Neural crest cell (in vitro differentiated cells): ENCODE measurements at places on chromosomes 3 and 15. TPM values are rescaled to one million over a fixed set of nuclear protein-coding genes. Genes with fewer than 3 reads are reported as not detected.

DNA sequence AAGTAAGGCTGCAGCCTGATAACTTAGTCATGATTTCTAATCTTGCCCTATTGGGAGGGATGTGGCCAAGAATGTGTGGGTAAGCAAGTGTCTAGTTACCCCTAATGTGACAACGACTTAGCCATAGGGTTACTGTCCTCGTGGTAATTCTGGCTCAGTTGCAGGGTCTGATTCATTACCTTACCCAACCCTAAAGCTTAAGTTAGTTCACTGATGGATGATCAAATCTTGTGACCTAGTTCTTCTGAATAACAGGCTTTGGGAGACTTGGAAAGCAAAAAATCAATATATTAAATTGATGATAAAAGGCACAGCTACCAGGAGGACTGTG lies 1.6 kb upstream of the INTS14 start:
- DNase-seq = no peak

Gene PPP4R2
- 99.9 and 105 TPM in 2 replicates for total RNA-seq

DNA sequence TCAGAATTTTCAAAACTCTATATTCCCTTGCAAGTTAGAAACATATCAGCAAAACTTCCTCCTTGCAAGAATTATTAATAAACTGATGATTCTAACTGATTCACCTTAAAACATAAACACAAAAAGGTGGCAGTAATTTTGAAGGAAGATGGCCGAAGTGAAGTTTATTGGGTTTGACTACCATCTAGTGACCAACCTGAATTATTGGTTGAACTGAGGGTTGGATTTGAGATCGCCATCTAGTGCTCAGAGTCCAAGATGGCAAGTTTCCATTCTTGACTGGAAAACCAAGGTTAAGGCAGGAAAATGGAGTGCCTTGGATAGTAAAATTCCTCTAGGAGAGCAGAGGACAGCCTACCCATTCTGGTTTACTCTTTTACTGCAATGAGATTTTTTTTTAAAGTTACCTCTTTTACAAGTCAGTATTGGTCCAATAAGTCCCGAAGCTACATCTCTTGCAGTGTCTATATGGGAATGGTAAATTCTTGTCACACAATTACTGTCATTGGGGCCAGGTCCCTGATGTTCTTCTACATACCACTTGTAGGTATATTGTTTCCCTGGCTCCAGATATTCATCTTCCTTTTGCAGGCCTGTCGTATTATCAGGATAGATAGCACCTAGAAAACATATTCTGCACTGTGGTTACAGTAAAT lies 51.6 kb upstream of the CP start:
- DNase-seq = peak; percentile 29

- no peak for DNase-seq
Measured at GRCh38 chr3:185640308-185640707, 54.2 kb downstream of the SENP2 start.

DNA sequence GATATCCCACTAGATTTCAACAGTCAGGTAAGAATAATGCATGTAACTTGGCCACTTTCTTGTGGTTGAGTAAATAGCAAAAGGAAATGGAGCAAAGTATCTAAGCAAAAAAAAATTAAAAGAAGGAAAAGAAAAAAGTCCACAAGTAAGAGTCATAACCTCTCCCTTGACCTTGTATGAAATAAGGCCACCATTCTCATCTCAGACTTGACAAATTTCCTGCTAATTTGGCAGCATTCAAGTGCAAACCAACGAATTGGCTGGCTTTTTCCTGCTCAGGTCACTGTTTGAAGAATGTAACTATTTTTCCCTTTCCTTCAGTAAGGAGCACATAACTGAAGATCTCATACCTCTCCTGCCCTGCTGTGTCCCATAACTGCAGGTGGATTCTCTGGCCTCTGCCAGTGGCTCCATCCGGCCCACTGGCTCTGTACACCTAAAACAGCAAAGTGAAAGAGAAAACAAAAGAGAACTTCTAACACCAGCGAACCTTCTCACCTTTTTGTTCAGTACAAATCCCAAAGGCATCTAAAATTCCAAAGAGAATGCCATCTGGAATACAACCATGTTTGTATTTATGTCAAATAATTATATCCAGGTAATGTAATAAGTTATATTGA lies 33.4 kb upstream of the RSL24D1 start:
- DNase-seq = no peak

- DNase-seq = no peak
Measured at GRCh38 chr15:78358102-78358870, 18.1 kb downstream of the CRABP1 start.

Gene ALPK3
- total RNA-seq = 3.3 and 4.4 TPM in 2 replicates

- DNase-seq = no peak
Measured at GRCh38 chr3:33170531-33170930, 48.1 kb downstream of the SUSD5 start.

Gene CDC25A
- 58.4 and 63.0 TPM in 2 replicates for total RNA-seq

GRCh38 chr3:170642882-170643601 lies 57.2 kb upstream of the SLC7A14 start:
- no peak for DNase-seq

Gene PDE12
- 19.5 and 20.0 TPM in 2 replicates for total RNA-seq

Gene BSN
- 6.1 and 6.5 TPM in 2 replicates for total RNA-seq

- DNase-seq = no peak
Measured at GRCh38 chr3:89699771-89700170, 592.4 kb downstream of the EPHA3 start.

DNA sequence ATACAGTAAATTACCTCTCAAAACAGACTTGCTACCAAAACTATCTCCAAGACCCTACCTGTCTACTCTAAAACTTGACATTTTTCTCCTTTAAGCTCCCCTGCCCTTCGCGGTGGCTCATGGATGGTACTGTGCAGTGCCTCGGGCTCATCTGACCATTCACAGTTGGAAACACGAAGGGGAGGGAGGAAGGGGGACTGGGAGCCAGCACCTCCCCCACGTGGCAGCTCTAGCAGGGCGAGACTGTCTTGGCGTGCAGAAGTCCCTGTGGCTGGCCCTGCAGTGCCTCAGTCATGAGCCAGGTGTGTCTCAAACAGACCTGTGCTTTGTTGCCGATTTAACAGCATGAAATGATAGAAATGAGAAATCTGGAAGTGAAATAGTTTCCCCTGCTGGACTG lies 372.0 kb downstream of the GABRG3 start:
- DNase-seq = no peak

DNA sequence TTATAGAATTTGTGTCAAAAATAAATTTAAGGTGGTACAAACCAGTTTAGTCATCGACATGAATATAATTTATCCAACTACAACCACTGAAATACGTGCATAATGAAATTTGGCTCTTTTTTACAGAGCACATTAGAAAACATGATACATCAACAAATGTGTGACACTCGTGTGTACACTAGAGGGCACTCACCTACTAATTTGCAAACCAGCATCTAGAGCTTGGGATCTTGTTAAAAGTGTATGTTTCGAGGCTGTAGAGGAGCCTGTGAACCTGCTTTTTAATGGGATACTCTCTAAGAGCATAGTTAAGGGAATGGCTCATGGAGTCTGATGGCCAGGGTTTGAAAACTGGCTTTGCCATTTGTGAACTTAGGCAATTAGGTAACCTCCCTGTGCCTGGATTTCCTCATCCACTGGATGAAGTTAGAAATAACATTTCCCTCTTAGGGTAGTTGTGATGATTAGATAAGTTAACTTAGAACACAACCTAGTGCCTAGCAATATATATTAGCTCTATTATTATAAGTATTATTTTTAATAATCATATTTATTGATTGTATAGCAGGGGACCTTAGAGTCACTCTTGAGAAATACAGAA lies 8.8 kb upstream of the CPOX start:
- peak; percentile 8 for DNase-seq

Gene PLSCR2
- total RNA-seq = not detected in 2 replicates

Gene MOBP
- total RNA-seq = not detected in 2 replicates

Gene MITF
- total RNA-seq = 2.0 and 2.7 TPM in 2 replicates

GRCh38 chr3:196220587-196220986 lies 4.3 kb downstream of the SLC51A start:
- DNase-seq = no peak

DNA sequence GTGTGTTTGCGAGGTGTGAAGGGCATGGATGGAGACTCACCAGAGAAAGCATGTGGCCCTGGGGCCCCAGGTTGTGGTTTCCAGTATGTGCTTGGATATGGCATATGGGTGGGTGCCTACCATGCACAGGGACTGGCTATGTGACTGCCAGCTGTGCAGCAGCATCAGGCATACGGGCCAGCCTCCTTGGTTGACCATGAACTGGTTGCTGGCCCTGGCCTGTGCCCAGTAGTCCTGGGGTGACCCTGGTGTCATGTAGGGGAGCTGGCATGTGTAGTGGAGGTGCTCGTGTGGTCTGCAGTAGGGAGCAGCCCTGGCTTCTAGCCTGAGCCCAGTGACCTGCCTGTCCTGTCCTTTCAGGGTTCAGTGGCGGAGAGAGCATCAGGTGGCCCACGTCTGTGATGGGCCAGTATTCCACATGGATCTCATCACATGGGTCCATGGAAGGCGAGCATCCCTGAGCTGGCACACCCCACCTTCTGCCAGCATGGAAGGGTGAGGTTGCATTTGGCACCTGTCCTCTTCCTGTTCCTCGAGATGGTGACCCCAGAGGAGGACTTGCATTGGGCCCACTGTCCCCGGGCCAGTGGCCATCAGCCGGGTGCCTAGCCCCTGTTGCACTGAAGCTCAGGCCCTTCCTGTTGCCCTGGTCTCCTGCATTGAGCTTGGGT lies 228.9 kb downstream of the SNRPN start:
- no peak for DNase-seq

GRCh38 chr3:174417573-174417972 lies 441.6 kb upstream of the NAALADL2 start:
- no peak for DNase-seq

- DNase-seq = no peak
Measured at GRCh38 chr3:54845011-54845410, 82.8 kb downstream of the LRTM1 start.

Gene C3orf22
- total RNA-seq = not detected in 2 replicates

GRCh38 chr3:110813541-110813940 lies 258.1 kb upstream of the NECTIN3 start:
- no peak for DNase-seq

DNA sequence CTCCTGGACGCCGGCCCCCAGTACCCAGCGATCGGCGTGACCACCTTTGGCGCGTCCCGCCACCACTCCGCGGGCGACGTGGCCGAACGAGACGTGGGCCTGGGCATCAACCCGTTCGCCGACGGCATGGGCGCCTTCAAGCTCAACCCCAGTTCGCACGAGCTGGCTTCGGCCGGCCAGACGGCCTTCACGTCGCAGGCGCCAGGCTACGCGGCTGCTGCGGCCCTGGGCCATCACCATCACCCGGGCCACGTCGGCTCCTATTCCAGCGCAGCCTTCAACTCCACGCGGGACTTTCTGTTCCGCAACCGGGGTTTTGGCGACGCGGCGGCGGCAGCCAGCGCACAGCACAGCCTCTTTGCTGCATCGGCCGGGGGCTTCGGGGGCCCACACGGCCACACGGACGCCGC lies 956 bp downstream of the ZIC1 start:
- DNase-seq = no peak

- no peak for DNase-seq
Measured at GRCh38 chr15:33109345-33109744, 85.2 kb downstream of the FMN1 start.

- DNase-seq = no peak
Measured at GRCh38 chr15:47139965-47140364, 577.3 kb upstream of the SEMA6D start.

DNA sequence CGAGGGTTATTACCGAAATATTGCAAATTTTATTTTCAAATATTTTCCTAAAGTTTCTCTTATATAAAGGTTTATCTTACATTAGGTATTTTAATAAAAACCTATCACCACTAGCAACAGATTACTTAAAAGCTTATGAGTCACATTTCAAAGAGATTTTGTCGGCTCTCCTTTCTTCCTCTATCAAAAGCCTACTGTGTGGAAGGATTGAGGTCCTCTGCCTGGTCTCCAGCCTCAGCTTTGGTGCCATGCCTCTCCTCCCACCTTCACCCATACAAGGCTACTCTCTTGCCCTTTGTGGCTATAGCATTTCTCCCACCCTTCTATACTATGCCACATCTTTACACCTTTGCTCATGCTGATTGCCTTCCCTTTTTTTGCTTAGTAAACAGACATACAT lies 199.3 kb downstream of the TNIK start:
- no peak for DNase-seq

DNA sequence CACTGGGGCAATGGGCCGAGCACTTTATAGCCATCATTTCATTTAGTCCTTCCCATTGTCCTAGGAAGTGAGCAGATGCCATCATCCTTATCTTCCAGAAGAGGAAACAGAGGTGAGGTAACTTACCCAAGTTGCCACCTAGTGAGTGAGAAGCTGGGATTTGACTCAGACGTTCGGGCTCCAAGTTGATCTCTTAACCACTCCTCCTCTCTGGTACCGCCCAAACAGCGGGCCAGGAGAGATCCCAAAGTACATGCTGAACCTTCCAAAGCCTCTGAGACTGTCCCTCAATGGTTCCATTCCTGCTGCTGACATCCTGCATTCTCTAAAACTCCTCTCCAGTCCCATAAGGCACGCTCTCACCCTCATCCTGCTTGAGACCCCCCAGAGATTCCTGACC lies 56.2 kb downstream of the EXOG start:
- no peak for DNase-seq

GRCh38 chr3:169931747-169932520 lies 20.6 kb downstream of the SAMD7 start:
- no peak for DNase-seq

DNA sequence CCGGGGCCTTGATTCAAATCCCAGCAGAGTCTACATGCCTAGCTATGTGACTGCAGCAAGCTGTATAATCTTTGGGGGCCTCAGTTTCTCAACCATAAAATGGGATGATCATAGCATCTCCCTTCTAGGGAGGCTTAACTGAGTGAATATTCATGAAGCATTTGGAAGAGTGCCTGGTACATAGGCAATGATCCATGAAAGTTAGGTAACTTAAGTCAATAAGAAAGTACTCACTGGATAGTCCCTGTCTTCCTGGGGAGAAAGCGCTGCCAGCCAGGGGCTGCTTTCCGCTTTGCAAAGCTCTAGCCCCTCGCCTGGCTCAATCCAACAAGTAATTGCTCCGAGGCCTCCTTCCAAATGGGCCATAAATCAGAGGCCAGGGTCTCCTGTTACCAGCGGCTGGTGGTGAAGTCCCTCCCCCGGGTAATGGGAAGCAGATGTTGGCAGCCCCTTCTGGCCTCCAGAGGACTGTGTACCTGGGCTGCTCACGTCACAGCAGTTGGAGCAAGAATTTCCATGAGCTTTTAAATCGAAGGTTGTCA lies 521.9 kb upstream of the PROK2 start:
- no peak for DNase-seq

- no peak for DNase-seq
Measured at GRCh38 chr15:88491158-88491557, 23.6 kb downstream of the MRPS11 start.

Gene ANKRD34C
- not detected in 2 replicates for total RNA-seq

Gene HYAL1
- total RNA-seq = 2.0 and 2.5 TPM in 2 replicates

Gene SRGAP3
- 58.4 and 60.5 TPM in 2 replicates for total RNA-seq
